ENCODE measurements at places on chromosomes 5 and 9.
A peak's percentile ranks its signal among the peaks of the same experiment; 100 is the strongest.

DNA sequence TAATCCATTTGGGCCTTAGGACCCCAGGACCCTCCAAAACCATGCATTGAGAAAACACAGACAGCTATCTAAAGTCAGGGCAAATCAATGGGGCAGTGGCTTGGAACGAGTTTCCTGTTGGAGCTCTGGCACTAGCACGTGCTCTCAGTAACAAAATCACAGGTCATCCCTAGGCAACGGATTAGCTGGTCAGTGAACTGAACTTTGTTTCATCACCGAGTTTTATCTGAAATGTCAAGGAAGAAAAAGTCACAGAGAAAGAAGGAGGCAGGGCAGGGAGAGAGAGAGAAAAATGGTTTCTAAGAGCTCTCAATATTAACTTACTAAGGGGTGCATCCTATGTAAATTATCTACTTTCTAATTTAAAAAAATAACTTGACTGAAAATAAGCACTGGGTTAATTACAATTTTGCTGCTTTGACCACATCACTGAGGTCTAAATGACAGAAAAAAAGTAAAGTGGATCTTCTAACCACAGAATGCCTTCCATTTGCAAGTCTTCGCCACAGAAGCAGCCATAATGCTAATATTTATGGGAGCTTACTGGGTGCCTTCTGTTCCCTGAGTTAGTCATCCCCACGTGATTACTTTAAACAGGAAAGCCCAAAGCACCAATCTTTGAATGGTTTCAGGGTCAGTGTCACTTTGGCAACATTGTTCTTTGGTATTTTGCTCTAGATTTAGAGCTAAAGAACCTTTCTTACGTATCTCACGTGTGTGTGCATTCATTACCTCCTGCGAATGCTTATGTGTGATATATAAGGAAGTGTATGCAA lies 503.9 kb downstream of the RASEF start:
- DNase-seq, result no peak

- DNase-seq, result no peak
Measured at GRCh38 chr5:112996830-112997374, 20.3 kb downstream of the DCP2 start.

DNA sequence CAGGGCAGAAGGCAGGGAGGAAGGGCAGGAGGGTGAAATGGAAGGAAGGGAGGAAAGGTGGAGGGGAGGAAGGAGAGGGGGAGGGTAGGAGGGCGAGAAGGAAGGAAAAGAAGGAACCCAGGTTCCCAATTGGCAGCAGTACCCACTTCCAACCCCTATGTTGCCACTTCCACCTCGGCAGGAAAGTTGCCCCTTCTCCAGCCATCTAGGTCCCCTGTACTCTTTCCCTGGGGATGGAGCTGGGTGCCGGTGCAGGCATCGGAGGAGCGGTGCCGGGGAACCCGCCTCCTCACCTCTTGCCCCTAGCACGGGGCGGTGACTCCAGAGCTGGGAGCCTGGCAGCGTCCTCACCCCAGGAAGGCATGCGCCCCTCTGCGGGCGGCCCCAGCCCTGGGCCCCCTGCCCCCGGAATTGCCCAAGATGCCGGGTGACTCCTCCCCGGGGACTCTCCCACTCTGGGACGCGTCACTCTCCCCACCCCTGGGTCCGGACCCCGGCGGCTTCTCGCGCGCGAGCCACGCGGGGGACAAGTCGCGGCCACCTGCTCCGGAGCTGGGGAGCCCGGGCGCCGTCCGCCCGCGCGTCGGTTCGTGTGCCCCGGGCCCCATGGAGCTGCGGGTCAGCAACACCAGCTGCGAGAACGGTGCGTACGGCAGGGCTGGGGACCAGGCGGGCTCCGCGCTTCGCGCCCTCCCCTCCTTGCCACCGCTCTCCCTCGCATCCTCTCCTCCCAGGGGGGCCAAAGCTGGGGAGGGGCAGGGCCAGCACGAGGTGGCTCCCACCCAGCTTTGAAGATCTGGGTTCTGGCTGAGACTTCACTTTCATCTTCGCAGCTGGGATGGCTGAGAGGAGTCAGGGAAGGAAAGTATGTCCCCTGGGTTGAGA lies at the start of gene NIPAL4:
NIPAL4 (plus strand) TSS at position 499 of the 885 bp plus-strand sequence; CDS start at position 607, 108 bp downstream.
- DNase-seq, result no peak

DNA sequence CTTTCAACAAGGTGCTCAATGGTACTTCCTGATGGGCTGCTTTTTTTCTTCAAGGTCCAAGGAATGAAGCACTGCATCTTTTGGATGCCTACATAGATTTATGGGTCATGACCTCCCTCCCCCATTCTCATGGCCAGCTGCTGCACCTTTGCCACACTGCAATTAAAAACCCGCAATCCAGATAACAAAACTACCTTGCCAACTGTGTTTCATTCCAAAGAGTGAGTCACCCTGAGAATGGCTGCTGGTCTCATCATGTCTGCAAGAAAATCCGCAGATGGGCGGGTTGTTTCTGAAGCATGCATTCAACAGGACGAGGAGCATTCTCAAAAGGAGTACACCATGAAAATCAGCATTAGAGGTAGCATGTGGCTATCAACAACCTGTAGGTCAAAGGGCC lies 139.8 kb downstream of the ELAVL2 start:
- no peak for DNase-seq

DNA sequence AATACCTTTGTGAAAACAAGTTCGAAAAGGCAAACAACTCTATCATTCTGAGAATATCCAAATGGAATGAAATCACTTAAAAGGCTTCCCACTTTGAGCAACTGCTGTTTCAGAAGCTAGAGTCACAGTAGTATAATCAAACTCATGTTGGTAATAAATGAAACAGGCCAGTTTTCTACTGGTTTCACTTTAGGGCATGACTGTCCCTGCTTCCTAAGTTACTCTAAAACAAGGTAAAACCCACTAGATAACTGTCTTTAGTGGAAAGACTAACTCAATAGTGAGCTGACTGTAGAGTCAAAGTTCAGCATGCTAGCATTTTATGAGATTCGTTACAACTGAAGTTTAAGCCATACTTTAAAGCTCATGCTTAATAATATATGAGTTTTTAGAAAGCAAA lies 6.0 kb downstream of the CDC26 start:
- DNase-seq, result no peak

DNA sequence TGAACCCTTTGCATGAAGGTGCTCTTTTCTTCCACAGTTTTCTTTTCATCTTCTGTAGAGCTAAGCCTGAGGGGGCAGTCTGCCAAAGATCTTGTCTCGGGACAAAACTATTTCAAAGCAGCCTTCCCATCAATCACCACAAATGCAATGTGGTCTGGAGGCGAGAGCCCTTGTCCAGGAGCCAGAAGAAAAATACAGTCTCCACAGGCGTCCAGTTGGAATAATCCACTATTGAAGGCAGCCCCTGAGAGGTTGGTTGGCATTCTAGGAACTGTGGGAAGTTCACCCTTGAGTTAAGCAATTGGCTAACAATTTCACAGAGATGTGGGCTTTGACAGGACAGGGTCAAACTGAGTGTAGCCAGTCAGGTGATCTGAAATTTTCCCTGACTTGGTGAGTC lies 72.0 kb downstream of the SEMA6A start:
- DNase-seq, result no peak

DNA sequence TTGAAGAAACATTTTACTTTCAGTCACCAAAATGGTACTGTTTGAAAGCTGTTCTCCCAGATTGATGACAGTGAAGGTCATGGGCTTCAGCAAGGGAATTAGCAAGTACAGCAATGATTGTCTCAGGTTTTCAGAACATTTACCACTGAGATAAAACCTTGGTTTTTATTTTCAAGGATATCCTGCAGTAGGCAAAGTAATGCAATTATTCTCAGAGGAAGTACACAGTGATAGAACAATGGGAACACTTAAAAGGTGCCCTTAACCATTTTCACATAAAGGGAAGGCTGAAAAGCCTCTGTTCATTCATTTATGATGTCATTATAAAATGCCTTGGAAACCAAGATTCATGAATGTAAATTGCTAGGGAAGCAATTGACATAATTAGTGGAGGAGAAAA lies 471.8 kb upstream of the ACO1 start:
- peak; percentile 16 for DNase-seq

DNA sequence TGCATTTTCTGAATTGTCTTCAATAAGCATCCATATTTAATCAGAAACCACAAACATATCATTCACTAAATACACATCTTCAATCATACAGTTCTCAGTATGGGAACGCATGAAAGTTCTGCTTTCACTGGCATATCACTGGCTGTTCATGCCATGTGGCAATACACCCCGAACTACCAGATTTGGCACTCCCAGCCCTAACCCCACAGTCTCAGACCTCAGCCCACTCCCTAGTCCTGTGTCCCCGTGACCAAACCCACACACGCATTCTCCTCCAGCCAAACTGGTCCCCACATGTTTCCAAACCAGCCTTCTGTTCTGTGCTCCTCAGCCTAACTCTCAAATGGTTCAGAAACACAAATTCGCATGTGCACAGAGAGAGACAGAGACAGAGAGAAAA lies 20.6 kb downstream of the KCNMB1 start:
- no peak for DNase-seq

DNA sequence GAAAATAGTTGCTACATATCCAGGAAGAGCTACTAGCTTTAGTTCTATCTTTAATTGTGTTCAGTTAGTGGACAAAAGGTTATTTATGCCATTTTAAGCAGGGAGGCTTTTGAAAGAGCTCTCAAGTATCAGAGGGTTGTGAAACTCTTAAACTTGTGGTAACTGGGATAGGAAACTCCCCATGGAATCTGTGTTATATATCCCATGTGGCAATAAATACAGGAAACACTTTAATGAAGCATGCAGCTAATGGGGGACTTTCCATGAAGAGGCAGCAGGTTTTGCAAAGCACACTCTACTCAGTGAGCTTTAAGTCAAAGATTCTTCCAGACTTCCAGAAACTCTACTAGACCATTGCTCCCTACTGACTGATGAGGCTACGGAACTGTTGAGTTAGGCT lies 805.0 kb upstream of the C9orf72 start:
- no peak for DNase-seq

DNA sequence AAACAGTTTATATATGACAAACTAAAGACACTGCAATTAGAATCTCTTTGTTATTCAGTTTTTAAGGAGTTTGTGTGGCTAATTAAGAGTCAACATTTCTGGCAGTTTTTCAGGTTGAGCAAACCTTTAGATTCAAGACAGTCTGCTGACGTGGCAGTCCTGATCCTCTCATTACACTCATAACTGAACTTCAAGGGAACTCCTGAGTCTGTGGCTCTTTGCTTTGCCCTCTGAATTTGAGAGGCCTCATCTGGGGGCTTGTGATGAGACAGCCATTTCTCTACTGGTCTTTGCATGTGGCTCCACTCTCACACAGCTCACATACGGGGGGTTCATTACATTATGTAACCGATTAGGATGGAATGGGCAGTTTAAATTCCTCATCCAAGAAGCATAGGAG lies 182.9 kb upstream of the MEF2C start:
- DNase-seq, result no peak

DNA sequence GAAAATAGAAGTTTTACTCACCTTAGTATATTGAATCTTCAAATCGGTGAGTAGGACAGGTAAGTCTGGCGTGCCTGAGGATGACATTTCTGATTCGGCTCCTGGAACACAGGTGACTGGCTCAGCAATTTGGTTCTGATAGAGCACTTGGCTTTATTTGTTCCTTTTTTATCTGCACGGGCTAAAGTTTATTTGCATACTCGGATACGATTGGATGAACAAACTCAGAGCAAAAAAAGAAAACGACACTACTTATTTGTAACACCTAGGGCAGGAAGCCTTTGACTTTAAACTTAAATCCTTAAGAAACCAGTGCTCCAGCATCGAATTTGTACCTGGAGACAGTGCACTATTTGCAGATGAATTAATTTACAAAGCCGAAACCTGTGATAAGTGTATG lies at the start of gene ALDH1A1:
ALDH1A1 (minus strand) TSS at position 140 of the 400 bp plus-strand sequence; CDS start at position 87, 53 bp downstream.
- DNase-seq, result peak; percentile 42

DNA sequence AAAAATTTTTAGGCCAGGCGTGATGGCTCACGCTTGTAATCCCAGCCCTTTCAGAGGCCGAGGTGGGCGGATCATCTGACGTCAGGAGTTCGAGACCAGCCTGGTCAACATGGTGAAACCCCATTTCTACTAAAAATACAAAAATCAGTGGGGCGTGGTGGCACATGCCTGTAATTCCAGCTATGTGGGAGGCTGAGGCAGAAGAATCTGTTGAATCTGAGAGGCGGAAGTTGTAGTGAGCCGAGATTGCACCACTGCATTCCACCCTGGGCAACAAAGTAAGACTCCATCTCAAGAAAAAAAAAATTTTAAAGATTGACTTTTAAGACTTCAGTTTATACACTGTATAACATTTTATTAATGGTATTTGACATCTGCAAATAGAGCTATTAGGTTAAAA lies 60.1 kb upstream of the GNAQ start:
- DNase-seq, result no peak

DNA sequence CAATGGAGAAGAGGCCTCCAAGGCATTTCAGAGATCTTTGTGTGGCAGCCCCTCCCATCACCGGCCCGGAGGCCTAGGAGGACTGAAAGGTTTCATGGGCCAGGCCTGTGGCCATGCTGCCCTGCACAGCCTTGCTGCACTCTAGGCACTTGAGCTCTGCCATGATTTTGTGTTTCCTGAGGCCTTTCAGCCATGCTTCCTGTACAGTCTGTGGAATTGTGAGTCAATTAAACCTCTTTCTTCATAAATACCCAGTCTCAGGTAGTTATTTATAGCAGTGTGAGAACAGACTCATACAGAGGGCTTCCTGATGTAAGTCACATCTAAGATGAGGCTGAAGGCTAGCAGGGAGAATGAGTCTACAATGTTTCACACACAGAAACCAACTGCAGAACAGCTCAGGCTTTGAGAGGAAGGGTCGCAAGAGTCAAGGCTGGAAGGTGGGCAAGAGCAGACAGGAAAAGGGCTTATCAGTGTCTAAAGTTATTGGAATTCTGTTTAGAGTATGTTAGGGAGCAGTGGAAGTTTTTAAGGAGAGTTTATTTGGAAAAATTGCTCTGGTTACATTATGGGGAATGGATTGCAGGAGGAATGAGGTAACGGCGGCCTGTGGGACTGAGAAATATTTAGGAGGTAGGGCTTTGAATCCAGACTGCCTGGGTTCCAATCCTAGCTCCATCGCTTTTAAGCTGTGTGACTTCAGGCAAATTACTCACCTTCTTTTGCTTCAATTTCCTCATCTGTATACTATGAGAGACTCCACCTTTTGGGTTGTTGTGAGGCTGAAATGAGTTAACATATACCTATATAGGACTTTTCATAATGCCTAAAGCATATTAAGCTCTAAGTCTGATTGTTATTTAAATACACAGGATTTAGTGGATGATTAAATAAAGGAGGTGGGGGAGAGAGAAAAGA lies 291.2 kb downstream of the CWC27 start:
- DNase-seq, result no peak

- no peak for DNase-seq
Measured at GRCh38 chr9:113556877-113557593, 93.5 kb downstream of the RGS3 start.

GRCh38 chr5:181053488-181054121 lies 13.5 kb downstream of the BTNL9 start:
- DNase-seq, result no peak

GRCh38 chr5:108505608-108506007 lies 123.7 kb upstream of the FBXL17 start:
- no peak for DNase-seq

DNA sequence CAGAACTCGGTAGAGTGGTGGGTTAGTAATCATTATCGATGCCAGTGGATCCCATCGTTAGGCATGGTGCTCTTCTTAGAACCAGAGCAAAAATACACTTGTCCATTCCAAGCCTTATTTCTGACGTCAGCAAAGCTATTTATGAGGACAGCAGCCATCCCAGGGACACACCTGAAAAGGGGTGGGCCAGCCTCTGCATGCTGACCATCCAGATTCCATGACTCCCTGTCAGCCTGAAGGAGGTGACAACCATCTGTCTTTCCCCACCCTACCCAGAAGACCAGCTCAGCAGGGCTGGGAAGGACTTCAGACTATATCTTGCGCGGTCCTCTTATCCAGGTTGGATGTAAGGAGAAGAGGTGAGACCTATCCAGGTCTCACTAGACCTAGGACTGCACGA lies 5.7 kb upstream of the NIPAL4 start:
- no peak for DNase-seq

- DNase-seq, result no peak
Measured at GRCh38 chr5:172059661-172060100, 53.2 kb upstream of the FBXW11 start.

Data from COR-L47 (cell line).